Renal cortex interstitium (tissue), 15 donors: ENCODE measurements at places on chromosomes 7 and 10.

- DNase-seq, result no peak
These were observed 125.7 kb downstream of the ZMYND11 start for GRCh38 chr10:260819-261429.

GRCh38 chr10:13971601-13972475, 358.9 kb downstream of the FRMD4A start:
- no peak for DNase-seq

DNA sequence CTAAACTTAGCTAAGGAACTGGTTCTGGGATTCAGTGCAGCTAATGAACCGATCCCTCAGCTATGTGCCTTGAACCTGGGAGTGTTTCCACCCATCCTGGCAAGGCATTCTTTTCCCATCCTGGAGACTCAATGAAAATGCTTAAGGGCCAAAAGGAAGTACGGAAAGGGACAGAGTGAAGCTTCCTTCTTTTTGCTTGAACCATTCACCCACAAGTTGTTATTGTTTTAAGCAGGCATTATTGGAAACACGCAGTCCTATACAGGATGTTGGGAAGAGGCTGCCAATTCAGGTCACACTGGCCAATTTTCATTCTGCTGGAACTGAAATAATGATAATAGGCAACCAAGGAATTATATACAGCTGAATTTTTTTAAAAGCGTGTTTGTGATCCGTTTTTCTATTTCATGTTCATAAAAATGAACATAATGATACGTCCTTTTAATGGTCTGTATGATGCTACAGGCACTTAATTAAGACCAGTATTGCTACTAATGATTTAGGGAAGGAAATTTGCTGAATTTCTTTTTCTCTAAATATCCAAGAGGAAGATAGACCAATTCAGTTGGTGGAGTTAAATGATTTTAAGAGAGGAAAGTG, 57.8 kb upstream of the FZD1 start:
- DNase-seq, result no peak

- no peak for DNase-seq
These were observed 155.4 kb downstream of the TWIST1 start for GRCh38 chr7:18962031-18962430.

- no peak for DNase-seq
These were observed 7.1 kb downstream of the POLD2 start for GRCh38 chr7:44116087-44116788.

DNA sequence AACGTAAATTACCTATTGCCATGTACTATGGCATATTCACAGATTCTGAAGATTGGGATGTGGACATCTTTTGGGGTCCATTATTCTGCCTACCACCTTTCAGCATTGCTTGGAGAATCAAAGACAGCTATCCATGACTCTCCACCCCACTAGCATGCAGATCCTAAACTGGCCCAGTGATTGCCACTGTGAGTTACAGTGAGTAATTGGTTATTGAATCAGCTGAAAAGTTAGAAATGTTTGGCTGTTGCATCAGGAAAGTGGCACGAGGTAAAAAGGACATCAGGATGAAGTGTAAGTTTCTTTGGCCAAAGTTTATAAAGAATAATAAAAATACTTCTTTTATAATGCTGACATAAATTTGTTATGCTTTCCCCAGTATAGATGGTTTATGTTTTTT, 148.2 kb upstream of the ETV1 start:
- no peak for DNase-seq

DNA sequence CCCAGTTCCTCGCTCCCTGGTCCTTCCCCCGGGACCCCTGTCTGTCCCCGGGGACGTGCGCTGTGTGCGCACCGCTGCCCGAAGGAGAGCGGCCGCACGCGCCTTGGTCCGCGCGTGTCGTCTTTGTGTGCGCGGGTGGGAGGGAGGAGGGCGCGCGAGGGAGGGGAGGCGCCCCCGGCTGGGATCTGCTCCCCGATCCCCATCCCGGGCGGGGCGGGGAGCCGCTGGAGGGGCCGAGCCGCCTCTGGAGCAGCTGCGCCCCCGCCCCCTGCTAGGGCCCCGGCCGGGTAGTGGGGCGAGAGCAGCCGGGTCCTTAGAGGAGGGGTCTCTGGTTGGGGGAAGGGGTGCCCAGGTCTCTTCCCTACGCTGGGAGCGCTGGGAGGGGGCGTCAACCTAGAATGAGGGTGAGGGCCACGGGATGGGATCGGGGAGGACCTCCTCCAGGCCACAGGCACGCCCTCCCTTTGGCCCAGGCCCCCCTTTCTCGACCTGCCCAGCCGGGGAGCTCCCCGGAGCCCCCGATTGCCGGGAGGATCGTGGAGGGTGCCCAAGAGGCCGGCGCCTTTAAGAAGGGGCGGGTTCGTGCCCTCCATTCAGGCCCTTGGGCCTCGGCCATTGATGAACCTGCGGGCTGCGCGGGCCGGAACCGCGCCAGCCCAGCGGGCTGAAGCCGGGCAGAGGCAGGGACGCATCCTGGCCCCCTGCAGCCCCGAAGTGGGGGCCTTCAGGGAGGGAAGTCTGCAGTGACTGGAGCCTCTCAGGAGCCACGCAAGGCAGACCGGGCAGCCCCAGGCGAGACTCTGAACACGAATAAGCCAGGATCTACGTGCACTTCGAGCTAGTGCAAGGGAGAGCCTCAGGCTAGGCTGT, 678 bp downstream of the SH2B2 start:
- no peak for DNase-seq

DNA sequence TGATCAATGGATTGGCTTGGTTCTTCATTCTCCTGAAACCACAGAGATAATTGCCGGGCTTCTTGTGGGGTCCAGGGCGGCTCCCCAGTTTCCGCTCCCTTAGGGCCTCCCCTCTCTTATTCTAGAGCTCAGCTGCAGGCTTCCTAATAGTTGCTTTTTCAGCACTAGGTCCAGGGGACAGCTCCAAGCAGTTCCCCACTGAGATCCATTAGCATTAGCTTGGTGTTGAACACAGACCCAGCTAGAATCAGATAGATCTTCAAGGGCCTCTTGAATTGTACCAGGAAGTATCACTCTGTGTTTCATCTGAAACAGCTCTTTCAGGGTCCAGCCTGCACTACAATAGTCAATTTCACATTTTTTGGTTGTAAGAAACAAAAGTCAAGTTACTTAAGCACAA, 238.7 kb downstream of the SEC23IP start:
- DNase-seq, result peak; percentile 58

- DNase-seq, result no peak
These were observed 12.1 kb downstream of the ABCA13 start for GRCh38 chr7:48183370-48183743.

- no peak for DNase-seq
These were observed 46.7 kb upstream of the STRIP2 start for GRCh38 chr7:129387537-129387936.

DNA sequence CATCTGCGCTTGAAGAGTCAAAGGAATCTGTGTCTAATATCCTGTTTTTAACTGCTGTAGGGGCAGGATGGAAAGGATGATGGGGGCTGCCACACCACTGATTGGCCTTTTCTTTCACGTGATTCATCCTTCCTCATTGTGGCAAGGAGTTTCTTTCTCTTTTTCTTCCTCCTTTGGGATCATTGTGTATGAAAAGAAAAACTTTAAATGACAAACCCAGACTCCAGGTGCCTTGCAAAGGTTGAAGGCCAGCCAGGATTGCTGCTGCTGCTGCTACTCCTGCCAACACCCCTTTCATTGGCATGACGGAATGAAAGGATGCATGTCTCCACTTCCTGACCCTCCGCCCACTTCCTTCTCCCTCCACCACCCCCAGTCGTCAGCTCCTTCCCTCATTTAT, 6.5 kb upstream of the OIT3 start:
- no peak for DNase-seq

GRCh38 chr10:49474901-49475300, 64.0 kb downstream of the ERCC6 start:
- DNase-seq, result no peak

DNA sequence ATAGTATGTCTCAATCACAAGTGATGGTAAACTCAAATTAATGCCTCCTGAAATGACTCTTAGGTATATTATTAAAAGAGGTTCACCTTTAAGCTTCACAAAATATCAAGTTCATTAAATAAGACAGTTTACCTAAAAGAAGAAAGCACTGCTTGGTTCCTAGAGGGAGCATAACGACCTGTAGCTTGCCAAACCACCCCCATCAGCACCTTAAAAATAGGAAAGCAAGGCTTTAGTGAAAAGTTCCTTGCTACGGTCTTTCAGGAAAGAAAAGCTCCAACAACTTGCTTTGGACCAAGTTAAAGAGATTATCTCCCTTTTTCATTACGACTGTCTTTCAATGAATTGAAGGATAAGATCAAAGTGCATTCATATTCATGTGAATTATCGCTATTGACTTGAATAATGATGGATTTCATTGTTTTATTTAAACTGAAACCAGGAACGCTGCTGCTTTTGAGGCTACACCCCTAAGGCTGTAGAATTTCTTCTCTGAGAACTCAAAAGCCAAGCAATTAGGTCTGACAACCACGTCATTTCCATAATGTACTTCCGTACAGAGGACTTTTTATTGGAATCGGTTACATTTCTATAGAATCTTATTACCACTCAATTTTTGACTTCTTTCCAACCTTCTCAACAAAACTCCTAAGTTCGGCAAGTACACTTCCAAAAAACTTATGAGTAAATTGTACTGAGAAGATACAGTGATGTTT, 7.0 kb upstream of the SPAG6 start:
- no peak for DNase-seq

DNA sequence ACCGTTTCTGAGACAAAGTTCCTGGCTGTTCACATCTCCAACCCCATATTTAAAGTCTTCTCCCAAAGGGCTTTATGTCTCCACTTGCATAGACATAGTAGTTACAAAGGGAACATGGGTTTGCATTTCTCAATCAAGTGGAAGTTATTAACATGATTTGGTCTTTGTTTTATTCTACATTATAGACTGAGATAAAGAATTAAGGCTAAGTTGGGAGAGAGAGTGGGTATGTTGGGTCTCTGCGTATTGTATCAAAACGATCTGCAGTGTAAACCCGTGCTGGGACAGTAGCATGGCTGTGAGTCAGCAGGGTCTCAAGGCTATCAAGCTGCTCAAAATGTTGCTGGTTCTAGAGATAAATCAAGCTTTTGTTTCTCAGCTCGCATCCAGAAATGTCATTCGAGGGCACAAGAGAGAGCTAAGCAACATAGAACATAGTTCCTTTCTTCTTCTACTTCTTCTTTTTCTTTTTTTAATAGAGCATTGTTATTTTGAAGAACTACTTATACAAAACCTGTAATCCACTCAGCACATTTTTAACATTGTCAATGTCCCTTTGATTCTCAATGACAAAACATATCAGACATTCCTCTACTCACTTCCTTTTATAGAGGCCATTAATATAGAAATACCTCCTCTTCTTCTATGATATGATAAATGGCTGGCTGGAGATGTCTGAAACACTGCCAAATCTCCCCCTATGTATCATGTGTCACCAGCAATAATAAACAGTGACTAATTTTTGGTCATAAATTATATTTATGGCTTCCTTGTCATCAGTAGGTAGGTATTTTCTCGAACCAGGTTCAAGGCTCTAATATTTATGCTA, 34.5 kb upstream of the RHOBTB1 start:
- no peak for DNase-seq

- DNase-seq, result no peak
These were observed 59.4 kb downstream of the UNCX start for GRCh38 chr7:1291845-1292765.

DNA sequence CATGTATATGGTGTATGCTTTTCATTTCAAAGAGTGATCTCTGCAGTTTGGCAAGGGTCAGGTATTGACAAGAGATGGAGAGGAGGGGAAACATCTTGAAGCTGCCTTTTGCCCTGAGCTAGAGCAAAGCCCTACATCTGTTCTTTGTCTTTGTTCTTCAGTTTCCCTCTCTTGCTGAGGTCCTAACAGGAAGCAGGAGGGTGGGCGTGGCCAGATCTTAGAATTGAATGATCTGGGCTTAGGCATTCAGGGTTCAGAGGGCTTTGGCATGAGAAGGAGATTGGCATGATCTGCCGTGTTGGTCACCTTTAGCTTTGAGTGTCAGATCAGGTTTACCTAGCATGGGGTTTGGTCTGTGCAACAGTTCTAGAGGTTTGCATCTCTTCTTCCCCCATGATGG, 41.3 kb downstream of the LRMDA start:
- DNase-seq, result no peak

- peak; percentile 59 for DNase-seq
These were observed 28.1 kb upstream of the KNDC1 start for GRCh38 chr10:133131734-133132472.

GRCh38 chr7:106346167-106346677, 61.4 kb upstream of the NAMPT start:
- no peak for DNase-seq

- no peak for DNase-seq
These were observed 158.1 kb downstream of the BTAF1 start for GRCh38 chr10:92081641-92082040.

GRCh38 chr7:106418094-106418493, 133.3 kb upstream of the NAMPT start:
- DNase-seq, result no peak

DNA sequence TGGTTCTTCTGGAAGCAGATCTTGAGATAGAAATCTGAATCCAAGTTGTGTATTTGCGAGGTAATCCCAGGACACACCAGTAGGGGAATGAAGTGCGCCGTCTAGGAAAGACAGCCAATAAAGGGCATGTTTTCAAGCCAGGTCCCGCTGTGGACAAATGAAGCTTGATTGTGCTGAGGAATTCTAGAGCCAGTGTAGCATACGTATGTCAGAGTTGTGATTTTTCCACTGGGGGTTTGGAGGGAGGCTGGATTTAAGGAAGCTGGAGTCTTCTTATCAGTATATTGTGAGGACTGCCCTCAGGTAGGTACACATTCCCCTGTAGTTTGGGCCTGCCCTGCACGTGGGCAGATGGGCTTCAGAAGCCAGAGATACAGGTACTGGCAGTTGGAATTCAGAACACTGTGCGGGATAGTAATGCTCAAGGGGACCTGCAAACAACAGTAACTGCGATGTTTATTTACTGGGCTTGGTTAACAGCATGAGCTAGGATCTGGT, 50.9 kb downstream of the GALNT11 start:
- no peak for DNase-seq

DNA sequence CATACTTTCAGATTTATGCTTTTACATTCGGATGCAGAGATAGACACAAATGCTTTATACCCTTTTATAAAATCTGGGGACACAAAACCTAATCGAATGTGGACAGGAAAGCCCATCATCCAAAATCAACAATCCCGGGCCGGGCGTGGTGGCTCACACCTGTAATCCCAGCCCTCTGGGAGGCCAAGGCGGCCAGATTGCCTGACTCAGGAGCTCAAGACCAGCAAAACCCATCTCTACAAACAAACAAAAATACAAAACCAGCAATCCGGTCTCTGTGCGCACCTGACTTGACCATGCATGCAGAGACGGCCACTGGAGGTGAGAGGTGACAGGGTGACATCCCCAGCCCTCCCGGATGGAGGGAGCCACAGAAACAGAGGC, 13.5 kb downstream of the COBL start:
- DNase-seq, result no peak

- no peak for DNase-seq
These were observed 260.1 kb downstream of the CAMK1D start for GRCh38 chr10:12609435-12609834.

GRCh38 chr10:58438340-58438871, 53.2 kb downstream of the TFAM start:
- no peak for DNase-seq

GRCh38 chr7:4694305-4694704, 12.2 kb downstream of the FOXK1 start:
- DNase-seq, result no peak

GRCh38 chr7:79217976-79218626, 235.4 kb downstream of the MAGI2 start:
- DNase-seq, result no peak

GRCh38 chr7:114533131-114533530, 118.5 kb downstream of the FOXP2 start:
- DNase-seq, result no peak
